NCI-H2171 (cell line): ENCODE measurements at places on chromosomes 5 and 9.

DNA sequence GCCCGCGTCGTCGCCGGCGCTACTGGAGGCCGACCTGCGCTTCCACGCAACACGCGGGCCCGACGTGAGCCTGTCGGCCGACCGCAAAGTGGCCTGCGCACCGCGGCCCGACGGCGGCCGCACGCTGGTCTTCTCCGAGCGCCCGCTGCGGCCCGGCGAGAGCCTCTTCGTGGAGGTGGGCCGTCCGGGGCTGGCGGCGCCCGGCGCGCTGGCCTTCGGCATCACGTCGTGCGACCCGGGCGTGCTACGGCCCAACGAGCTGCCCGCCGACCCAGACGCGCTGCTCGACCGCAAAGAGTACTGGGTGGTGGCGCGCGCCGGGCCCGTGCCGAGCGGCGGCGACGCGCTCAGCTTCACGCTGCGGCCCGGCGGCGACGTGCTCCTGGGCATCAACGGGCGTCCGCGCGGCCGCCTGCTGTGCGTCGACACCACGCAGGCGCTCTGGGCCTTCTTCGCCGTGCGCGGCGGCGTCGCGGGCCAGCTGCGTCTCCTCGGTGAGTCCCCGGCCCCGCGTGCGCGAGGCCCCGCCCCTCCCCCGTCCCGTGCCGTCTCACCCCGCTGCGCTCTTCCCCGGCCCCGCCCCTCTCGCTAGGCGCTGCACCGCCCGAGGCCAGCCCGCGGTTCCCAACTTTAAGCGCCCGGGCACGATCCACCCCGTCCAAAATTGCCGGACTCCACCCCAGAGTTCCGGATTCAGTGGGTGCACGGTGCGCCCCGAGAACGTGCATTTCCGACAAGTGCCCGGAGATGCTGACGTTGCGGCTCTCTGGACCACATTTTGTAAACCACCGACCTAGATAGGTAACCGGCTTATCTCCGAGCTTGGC lies 42.8 kb downstream of the NEURL1B start:
- no peak for DNase-seq

- no peak for DNase-seq
These were observed 18.0 kb downstream of the RXRA start for GRCh38 chr9:134344068-134344799.

GRCh38 chr5:73687357-73687756 lies 61.4 kb downstream of the ARHGEF28 start:
- no peak for DNase-seq

DNA sequence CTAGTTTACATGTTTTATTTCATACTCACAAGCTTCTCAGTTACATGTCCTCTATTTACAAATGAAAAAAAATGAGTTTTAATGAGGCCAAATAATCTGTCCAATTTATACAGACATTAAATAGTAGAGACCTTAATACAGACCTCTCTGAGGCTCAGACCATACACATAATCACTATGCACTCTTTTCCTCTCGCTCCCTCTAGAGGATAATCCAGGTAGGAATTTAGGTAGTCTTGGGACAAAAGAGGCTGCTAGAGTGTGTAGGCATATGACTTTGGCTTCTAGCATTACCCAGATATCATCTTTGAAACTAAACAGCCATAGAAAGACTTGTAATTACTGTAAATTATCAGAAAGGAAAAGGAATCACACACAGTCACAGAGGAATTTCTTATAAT lies 444.7 kb downstream of the HINT1 start:
- no peak for DNase-seq

DNA sequence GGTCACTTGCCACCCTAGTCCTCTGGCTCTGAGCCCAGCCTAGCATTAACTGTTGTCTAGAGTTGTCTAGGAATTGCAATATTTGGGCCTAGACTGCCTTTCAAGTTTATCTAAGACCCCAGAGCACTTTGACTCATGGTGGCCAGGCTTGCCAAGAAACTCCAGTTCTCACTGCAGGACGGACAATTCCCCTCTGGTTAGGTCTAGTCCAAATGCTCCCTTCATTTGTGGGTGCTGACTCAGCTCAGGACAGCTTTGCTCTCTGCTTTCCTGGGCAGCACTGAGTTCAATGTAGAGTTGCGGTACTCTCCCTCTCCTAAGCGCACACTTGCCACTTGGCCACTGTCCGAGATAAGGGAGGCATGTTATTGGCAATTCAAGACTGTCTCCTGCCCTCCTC lies 619.4 kb downstream of the TLE1 start:
- no peak for DNase-seq

GRCh38 chr9:76302947-76303550 lies 91.2 kb downstream of the RFK start:
- peak; percentile 9 for DNase-seq

GRCh38 chr5:33115467-33115866 lies 325.3 kb upstream of the TARS1 start:
- DNase-seq = no peak

GRCh38 chr5:176883700-176884570 lies 15.2 kb downstream of the HK3 start:
- no peak for DNase-seq
